ENCODE measurements at places on chromosomes 6 and 20. TPM values are rescaled to one million over a fixed set of nuclear protein-coding genes. Genes with fewer than 3 reads are reported as not detected.

DNA sequence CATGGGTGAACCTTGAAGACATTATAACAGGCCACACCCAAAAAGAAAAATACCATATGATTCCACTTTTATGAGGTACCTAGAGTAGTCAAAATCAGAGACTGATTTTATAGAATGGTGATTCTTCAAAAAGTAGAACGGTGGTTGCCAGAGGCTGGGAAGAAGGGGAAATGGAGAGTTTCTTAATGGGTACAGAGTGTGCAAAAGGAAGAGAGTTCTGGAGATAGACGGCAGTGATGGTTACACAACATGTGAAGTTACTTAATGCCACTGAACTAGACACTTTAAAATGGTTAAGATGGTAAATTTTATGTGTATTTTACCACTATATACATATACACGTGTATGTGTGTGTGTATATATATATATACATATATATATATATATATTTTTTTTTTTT, 80.8 kb downstream of the PRND start:
- H3K36me3 ChIP-seq: peaks cover 13% of the 10 kb centered on the region
- no peak overlapping the region for H3K27ac ChIP-seq
- no peaks in the 10 kb centered on the region for H3K27me3 ChIP-seq
- H3K4me1 ChIP-seq: peaks cover 3% of the 10 kb centered on the region
- DNase-seq: no peak

DNA sequence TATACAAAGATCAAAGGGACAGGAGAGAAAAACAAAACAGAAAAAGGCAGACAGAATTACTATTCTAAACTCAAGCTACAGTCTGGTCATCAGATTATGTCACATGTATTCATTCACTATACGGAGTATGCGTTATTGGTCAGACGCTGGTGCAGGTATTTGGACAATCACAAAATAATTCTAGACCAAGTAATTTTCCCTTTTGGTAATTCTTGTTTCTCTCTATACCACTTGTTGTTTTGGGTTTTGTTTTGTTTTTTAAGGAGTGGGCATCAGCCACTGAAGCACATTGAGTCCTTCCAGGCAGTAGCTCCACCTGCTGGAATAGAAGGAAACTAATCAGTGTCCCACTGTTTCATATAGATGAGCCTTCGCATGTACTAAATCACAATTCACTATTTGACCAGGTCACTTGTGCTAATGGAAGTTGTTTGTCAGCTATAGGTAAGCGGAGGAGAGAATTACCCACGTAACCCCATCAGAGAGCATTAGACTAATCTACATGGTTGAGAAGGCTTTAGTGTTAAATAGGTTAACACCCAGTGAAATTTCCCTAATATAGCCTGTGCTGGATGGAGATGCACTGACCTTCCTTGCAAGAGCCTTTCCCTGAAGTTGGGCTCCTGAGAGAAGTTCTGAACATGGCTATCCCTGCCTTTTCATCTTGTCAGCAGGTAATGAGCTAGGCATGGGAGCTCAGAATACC, 77.9 kb downstream of the TNFAIP3 start:
- H3K27ac ChIP-seq: peak overlapping the region; percentile 54
- H3K36me3 ChIP-seq: no peaks in the 10 kb centered on the region
- peaks cover 22% of the 10 kb centered on the region for H3K4me1 ChIP-seq
- no peak overlapping the region for H3K4me3 ChIP-seq
- H3K27me3 ChIP-seq: no peaks in the 10 kb centered on the region

DNA sequence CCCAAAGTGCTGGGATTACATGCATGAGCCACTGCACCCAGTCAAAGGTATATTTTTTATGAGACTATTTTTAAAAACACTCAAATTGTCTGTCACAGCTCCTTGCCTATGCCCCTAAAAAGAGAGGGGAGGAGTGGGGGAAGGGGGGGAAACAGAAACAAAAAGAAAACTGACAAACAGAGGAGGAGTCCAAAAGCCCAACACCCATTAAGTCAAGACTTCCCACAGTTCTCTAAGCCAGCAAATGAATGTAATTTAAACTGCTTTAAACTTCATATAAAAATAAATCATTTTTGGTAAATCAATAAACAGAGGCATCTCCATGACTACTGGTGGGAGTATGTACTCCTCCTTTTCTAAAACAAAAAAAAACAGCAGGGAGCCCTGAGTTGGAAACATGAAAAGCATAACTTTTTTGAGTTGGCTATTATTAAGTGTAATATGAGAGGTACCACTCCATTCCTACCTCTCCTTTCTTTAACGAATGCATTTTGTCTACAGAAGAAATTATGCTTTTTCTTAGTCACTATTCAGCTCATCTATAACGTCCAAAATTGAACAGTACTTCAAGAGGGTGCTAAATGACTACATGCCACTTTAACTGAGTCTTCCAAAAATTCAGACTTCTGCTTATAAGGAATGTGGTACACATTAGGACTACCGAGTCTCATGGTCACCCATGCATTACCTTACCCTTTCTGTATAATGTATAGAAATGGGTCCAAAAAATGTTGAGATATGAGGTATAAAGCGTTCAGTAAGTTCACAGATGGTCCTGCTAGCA, 119.0 kb upstream of the PRSS16 start:
- H3K4me3 ChIP-seq: no peak overlapping the region
- H3K27me3 ChIP-seq: no peaks in the 10 kb centered on the region
- no peaks in the 10 kb centered on the region for H3K36me3 ChIP-seq

- no peak overlapping the region for H3K27ac ChIP-seq
- no peaks in the 10 kb centered on the region for H3K36me3 ChIP-seq
- DNase-seq: no peak
- no peak overlapping the region for H3K4me3 ChIP-seq
- no peaks in the 10 kb centered on the region for H3K4me1 ChIP-seq
Measured at GRCh38 chr6:70157086-70157485, 145.8 kb downstream of the COL9A1 start.

DNA sequence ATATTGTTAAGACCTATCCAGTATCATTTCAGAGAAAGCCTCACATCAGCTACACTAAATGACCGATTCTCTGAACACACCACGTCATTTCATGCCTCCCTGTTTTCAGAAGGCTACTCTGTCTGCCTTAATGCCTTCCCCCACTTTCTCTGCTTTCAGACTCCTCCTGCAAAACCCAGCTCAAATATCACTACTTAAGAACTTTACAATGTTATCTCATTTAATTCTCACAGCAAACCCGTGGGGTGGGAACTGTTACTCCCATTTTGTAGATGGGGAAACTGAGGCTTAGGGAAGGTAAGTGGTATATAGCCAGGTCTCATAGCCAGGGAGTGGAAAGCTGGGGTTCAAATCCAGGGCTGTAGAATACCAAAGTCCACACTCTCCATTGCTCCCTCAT, 2.8 kb downstream of the CYP24A1 start:
- no peak overlapping the region for H3K4me3 ChIP-seq
- H3K27me3 ChIP-seq: peaks cover 75% of the 10 kb centered on the region
- no peak for DNase-seq
- H3K36me3 ChIP-seq: no peaks in the 10 kb centered on the region
- peaks cover 25% of the 10 kb centered on the region for H3K4me1 ChIP-seq
- H3K27ac ChIP-seq: no peak overlapping the region

Gene DEFB132
- not detected for total RNA-seq
